ENCODE measurements at places on chromosomes 3 and 15. TPM values are rescaled to one million over a fixed set of nuclear protein-coding genes. Genes with fewer than 3 reads are reported as not detected.

- DNase-seq: no peak
Observed at GRCh38 chr15:74006774-74007639, 12.5 kb downstream of the PML start.

DNA sequence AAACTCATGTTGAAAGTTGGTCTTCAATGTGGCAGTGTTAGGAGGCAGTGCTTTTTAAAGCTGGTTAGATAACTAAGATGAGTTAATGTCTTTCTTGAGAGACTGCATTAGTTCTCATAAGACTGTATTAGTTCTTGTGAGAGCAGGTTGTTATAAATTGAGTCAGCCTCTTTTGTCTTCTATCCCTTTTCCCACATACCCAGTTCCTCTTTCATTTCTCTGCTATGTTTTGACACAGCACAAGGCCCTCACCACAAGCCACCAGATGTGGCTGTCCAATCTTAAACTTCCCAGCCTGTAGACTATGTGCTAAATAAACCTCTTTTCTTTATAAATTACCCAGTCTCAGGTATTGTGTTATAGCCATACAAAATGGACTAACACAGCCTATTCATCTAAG is 94.6 kb upstream of the SNTN start:
- no peak for DNase-seq

The LDHAL6B gene
- not detected for total RNA-seq

GRCh38 chr3:111811811-111812210 is 47.3 kb upstream of the PHLDB2 start:
- no peak for DNase-seq

- DNase-seq: no peak
Observed at GRCh38 chr3:48962939-48963338, 27.1 kb upstream of the P4HTM start.

The ANKUB1 gene
- total RNA-seq: not detected

GRCh38 chr3:96478496-96478895 is 335.9 kb upstream of the EPHA6 start:
- no peak for DNase-seq

GRCh38 chr3:165868088-165868487 is 30.9 kb upstream of the BCHE start:
- no peak for DNase-seq

The ACTRT3 gene
- total RNA-seq: not detected

- DNase-seq: no peak
Observed at GRCh38 chr3:140497331-140497730, 180.5 kb upstream of the TRIM42 start.

- DNase-seq: no peak
Observed at GRCh38 chr3:44264146-44264545, 22.5 kb downstream of the TOPAZ1 start.

- DNase-seq: no peak
Observed at GRCh38 chr15:83512459-83512858, 65.3 kb downstream of the SH3GL3 start.

GRCh38 chr3:113097960-113098447 is 107.2 kb downstream of the GTPBP8 start:
- no peak for DNase-seq

DNA sequence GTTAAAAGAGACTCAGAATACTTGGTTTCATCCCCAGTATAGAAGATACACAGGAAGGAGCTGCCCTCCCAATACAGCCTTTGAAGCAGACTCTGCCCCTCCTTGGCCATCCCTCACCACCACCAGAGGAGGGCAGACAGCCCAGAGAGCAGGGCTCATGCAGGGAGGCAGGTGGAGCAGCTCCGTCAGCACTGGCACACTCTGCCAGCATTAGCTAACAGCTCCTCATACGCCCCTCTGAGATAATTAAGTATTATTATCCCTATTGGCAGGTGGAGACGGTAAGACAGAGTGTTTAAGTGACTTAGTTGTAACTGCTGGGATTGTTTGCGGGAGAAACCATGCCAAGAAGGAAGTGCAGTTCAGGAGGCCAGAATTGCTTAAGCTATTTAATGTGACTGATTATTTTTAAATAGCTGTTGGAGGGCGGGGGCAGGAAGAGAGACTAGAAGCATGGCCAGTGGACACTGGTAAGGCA is 434.0 kb downstream of the EPHB1 start:
- DNase-seq: no peak

DNA sequence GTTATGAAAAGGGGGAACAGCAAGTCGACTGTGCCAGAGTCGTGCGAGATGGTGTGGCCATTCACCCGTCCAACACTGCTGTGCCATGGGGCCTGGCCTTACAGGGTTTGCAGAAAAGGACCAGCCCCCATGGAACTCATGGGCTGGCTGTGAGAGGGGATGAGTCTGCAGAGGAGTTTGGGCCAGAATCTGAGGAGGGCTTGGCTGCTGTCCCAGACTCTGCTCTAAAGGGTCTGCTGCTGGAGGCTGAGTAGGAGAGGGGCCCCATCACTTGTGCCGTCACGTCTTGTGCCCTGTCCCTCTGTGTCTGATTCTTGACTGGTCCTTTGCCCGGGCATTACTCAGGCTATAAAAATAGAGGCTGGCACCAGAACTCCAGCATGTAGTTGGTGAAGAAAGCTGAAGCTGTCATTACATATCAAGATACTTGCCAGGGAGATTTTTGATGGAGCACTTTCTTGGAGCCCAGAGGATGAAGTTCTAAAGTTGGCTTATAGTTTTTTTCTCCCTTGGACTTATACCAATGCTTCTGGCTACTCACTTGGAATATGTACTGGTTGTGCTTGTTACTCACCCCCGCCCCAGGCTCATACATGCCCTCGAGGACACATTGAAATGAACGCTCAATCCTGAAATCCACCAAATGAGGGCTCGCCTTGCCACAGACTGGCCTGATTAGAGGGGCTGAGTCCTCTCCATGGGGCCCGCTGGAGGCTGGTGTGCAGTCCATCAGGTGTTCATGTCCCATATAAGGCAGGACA is 10.2 kb downstream of the PXYLP1 start:
- no peak for DNase-seq

GRCh38 chr3:40054568-40055222 is 245.3 kb downstream of the MYRIP start:
- DNase-seq: no peak

The NMNAT3 gene
- total RNA-seq: 17.5 TPM

The AADAC gene
- 0.57 TPM for total RNA-seq

The EEF1AKMT4 gene
- 12.1 TPM for total RNA-seq

The KAT2B gene
- 9.8 TPM for total RNA-seq

GRCh38 chr3:23292432-23292831 is 89.3 kb downstream of the UBE2E2 start:
- no peak for DNase-seq

The LSAMP gene
- not detected for total RNA-seq

- no peak for DNase-seq
Observed at GRCh38 chr3:16355828-16356227, 90.8 kb downstream of the OXNAD1 start.

GRCh38 chr3:194061421-194062030 is 74.4 kb upstream of the HES1 start:
- DNase-seq: peak; percentile 56

GRCh38 chr15:60313906-60314305 is 83.9 kb downstream of the ANXA2 start:
- no peak for DNase-seq

DNA sequence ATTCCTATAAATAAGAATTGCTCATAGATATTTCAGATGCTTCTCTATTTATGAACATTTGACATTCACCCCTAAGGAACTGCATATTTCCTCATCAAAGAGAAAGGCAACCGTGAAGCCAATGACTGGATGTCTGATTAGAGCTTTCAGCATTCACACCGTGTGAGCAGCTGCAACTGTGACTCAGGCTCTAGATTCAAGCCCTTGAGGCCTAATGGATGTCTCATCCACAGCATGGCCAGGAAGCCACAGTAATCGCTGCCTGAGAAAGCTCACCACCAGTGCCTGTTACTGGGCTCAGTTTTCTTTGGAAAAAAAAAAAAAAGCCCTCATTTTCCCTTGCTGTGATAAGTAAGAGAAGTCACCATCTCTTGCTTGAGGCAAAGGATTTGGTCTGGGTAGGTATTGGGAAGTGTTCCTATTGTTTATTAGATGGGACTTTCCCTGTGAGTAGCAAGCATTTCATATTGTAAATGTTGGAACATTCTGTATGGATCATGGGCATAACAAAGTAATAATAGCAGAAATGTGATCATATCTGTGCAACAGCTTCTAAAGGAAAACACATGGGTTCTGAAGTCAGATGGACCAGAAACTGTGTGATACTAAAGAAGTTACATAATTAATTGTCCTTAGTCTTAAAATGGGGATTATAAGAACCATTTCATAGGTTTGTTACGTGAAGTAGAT is 783.7 kb downstream of the AGBL1 start:
- no peak for DNase-seq

- no peak for DNase-seq
Observed at GRCh38 chr3:157166561-157166960, 6.6 kb upstream of the CCNL1 start.

GRCh38 chr3:131655070-131655690 is 152.4 kb upstream of the MRPL3 start:
- DNase-seq: no peak

DNA sequence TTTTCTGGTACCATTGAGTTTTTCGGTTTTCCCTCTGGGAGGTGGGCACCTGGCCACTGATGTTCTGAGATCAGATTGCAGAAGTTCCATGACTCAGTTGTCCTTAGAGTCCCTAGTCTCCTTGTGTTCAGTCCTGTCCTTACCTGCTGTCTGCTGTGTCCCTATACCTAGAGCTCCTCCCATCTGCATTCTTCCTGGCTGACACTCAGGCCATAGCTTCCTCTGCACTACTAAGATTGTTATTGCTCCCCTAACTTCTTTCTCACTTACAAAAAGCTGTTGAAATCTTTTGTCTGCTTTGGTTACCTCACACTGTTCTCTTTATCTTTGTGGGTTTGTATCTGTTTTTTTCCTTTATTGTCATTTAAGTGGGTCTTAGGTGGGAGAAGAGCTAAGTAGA is 13.2 kb downstream of the USP3 start:
- no peak for DNase-seq

The PRTG gene
- total RNA-seq: 39.1 TPM

The AHSG gene
- total RNA-seq: 237 TPM

Data from Caco-2 (cell line).